ENCODE measurements at places on chromosomes 13 and 19.

- DNase-seq: peak; percentile 77
Measured at GRCh38 chr19:56066152-56067023, 54.7 kb downstream of the ZNF787 start.

GRCh38 chr13:96089749-96090239, at the start of gene HS6ST3:
Gene HS6ST3, plus strand, starts transcription at chr13:96090107.
- DNase-seq: peak; percentile 75

- DNase-seq: no peak
Measured at GRCh38 chr13:47484548-47484947, 516.5 kb downstream of the SUCLA2 start.

DNA sequence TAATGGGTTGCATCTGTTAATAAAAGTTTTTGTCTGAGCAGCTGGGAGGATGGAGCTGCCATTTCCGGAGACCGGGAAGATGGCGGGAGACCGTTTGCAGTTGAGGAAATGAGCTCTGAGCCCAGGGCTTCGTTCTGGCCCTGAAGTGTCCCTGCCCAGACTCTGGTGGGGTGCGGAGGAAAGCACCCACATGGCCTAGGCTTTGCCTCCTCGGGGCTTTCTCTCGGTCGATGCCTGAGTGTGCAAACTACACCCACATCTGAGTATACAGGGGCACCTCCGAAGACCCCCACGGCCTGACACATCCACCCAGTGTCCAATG, 15.6 kb upstream of the NANOS3 start:
- no peak for DNase-seq

- no peak for DNase-seq
Measured at GRCh38 chr19:7941895-7942596, 1.4 kb downstream of the TIMM44 start.

DNA sequence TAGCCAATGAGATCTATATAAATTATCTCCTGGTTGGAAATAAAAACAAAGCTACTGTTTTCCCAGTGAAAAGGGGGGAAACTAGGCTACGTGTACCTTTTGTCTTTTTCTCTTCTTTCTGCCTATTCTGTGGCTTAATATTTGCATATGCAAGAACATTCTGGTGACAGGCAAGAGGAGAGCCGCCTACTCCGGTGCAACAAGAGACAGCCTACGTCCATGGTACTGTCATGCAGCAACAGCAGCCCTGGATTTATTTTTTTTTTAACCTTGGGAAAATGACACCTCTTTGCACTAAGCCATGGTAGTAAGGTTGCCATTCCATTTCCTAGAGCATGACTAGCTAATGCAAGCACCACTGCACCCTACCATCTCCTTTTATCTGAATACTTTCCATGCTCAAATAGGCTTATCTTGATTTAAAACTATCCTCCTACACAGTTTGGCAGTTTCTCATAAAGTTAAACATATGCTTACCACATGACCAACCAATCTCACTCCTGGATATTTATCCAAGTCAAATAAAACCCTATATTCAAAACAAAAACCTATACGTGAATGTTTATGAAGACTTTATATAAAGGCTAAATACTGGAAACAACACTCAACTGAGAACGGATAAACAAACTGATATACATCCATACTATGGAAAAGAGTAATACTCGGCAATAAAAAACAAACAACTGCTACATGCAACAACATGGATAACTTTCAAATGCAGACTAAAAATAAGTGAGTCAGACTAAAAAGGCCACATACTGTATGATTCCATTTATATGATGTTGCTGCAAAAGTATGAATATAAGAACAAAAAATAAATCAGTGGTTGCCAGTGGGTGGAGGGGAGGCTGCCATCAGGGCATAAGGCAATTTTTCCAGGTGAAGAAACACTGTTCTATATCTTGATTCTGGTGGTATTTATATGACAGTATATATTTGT, 17.3 kb downstream of the NUFIP1 start:
- DNase-seq: no peak

DNA sequence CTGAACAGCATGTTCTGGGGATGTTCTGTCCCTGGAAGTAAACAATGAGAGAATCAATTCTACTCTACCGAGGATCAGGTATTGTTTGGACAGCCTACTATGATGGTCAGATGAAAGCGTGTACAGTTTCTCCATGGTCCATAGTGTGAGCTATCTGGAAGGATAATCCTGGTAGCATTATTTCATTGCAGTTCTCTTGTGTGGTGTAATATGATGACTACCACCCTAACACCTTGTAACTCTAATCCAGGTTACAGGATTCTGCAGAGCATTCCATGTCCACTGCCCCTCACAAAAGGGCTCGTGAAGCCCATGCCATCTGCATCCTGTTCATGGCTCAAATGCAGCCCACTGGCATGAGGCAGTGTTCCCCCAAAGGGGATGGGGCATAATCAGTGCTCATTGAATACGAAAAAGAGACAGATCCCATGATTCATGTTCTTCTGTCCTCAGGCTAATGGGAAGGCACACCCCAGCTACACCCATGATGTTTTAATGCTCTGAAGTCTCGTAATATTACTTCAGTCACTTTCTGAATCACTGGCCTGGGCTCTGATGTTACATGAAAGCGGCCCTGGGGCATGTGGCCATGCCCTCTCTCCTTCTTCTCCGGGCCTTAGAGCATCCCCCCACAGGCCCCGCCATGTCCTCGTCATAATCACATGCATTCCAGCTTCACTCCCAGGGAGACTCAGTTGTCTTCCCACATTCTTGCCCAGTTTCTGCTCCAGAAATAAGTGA, 68.4 kb downstream of the HSPH1 start:
- no peak for DNase-seq

DNA sequence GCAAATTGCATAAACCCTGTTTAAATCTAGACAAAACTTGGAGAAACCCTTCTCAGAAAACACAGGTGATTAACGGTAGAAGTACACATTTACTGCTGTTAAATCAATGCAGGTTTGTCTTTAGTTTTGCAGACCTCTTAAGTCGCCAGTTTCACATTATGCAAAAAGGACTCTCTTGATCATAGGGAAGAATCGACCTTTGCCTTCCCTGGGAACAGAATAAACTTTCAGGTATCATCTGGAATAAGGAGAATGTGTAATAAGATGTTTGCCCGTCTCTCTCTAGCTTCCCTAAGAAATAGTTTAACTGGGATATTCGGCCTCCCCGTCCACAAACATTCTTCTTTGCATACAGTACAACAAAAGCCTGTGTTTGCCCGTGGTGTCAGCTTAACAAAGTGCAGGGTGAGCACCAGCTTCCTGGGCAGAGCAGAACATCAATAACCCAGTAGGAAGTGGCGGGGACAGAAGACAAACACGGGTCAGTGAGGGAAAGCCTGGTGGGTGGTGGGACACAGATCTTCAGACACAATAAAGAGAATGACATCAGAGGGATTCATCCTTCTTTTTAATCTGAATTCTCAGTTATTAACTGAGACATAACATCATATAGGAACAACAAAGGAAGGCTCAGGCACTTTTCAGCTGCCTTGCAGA, 1077.7 kb upstream of the SLC10A2 start:
- DNase-seq: peak; percentile 56

GRCh38 chr13:45046445-45046844, 57.1 kb downstream of the GPALPP1 start:
- no peak for DNase-seq

All from neural progenitor cell (in vitro differentiated cells).